Smooth muscle cell of the brain vasculature (primary cell): ENCODE measurements at places on chromosomes 3 and 15.
A peak's percentile ranks its signal among the peaks of the same experiment; 100 is the strongest.

GRCh38 chr3:38549957-38550840, 54.1 kb downstream of the EXOG start:
- DNase-seq: no peak

GRCh38 chr15:73436613-73437012, 6.4 kb upstream of the REC114 start:
- DNase-seq: no peak

- DNase-seq: no peak
Observed at GRCh38 chr3:180575571-180575970, 26.4 kb upstream of the TTC14 start.

DNA sequence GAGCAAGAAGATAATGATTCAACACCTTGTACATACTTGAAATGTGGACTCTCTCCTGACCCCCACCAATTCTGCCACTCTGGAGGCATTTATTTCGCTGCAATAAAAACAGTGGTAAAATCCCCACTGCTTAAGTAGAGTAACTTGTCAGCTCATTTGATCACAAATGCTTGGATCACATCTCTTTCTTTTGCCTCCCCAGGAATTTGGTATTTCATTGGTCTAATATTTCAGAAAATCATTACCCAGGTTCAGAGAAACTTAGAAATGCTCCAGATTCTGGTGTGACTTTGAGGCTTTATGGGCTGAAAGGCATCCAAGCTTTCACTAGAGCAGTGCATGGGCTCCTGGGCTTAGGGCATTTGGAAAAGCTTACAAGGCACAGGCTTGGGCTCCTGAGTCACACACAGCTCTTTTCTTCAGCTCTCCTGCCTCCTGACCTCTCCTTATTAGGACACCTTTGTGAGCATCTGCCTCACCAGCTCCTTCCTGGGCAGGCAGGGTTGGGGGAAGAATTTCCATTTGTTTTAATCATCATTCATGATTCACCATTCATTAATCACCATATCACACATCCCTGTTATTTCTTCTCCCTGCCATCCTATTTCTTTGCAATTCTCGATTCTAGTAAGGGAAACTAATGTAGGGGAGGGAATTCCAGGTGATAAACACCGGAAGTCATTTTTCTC, 22.5 kb downstream of the CDCP1 start:
- no peak for DNase-seq

DNA sequence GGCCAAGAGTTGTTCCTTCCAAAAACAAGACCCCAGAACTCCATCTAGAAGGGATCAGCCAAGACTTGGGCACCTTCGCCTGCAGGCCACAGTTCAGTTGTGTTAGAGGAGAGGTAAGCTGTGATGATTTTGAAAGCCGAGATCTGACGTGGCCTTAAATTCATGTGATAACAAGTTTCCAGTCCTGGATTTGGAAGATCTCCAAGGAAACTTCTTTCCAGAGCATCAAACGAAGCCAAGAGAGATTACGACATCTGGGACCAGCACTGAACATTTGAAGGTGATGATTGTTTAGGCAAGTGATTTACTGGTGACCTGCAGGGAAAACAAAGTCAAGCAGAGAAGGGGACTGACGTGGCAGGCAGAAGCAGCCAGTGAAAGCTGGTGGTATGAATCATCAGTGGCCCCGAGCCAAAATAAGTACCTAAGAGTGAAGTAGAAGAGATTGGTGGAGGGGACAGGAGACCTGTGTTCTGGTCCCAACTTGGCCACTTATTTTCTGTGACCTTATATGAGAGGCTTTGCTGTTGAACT, 339.0 kb upstream of the PROK2 start:
- DNase-seq: peak; percentile 62
